ENCODE measurements at places on chromosomes 1 and 21.

GRCh38 chr1:151494741-151495281 is 16.4 kb upstream of the CGN start:
- DNase-seq: no peak

DNA sequence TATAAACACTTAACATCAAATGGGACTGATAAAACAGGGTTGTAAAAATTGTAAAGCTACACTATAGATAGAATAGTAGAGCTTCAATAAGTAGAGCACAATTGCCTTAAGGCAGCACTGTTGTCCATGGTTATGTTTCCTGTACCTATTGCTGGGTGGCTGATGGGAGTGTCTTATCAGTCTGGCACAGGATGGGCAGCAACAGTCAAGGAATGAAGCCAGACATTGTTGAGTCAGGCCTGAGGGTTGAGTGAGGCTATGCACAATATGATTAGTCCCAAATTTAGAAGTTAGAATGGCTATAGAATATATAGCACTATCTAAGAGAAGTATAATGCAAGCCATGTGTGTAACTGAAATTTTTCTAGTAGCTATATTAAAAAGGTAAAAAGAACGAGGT is 25.0 kb upstream of the CD1D start:
- no peak for DNase-seq

- no peak for DNase-seq
Measured at GRCh38 chr1:75539230-75540116, 71.4 kb downstream of the SLC44A5 start.

- DNase-seq: no peak
Measured at GRCh38 chr1:97834899-97835298, 85.9 kb downstream of the DPYD start.

DNA sequence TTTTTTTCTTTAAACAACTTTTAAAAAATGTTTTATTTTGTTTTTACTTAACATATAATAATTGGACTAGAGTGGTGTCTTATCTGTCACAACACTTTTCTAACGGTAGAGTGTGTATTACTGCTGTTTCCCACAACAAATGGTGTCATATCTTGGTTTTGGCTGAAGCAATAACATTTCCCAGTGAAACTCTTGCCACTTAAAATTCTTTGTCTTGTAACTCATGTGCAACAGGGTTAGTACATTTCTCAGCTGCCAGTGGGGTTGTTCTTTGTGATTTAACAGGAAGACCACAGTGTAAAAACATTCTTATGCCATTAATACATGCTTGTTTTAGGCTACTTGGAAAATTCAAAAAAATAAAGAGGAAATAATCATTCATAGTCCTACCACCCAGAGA is 43.5 kb downstream of the ALPL start:
- no peak for DNase-seq

DNA sequence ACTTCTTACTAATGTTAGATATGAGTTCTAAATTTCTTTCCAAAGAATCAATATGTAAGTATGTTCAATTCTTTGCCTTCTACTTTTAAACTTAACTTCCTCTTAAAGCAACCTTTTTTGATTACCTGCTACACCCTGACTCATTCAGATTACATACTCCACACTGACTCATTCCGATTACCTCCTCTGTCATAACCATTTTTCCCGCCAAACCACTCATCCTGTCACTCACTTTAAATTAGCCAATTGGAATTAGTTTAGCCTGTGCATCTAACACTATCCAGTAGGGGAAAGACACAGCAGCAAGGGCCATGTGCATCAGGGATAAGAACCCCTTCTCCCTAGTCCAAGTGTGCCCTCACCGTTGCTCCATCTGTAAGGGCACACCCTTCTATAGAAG is 815.5 kb downstream of the BRINP3 start:
- no peak for DNase-seq
